Stimulated activated CD4-positive, alpha-beta T cell treated with anti-CD3 and anti-CD28 coated beads, Interleukin-4, amount 100 ng/mL, for 48 hours (primary cell): ENCODE measurements at places on chromosomes 2 and 18.

DNA sequence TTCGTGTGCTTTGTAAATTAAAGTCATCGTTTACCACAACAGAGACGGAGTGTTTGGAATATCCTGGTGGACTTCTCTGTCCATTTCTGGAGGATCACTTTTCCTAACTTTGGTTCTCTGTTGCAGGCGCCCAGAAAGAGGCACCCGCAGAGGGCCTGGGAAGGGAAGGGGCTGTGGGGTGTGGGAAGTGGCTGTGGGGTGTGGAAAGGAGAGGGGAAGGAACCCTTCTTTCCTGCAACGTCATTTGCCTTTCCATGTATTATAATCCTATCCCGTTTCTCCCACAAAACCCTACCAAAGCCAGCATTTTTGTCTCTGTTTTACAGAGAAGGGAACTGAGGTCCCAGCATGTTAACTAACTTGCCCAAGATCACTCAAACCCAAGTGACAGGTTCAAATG is 210.0 kb downstream of the KLHL29 start:
- no peak for DNase-seq

GRCh38 chr2:6183226-6183625 is 491.0 kb downstream of the SOX11 start:
- no peak for DNase-seq

GRCh38 chr2:185388226-185388625 is 350.4 kb upstream of the FSIP2 start:
- DNase-seq, result no peak

DNA sequence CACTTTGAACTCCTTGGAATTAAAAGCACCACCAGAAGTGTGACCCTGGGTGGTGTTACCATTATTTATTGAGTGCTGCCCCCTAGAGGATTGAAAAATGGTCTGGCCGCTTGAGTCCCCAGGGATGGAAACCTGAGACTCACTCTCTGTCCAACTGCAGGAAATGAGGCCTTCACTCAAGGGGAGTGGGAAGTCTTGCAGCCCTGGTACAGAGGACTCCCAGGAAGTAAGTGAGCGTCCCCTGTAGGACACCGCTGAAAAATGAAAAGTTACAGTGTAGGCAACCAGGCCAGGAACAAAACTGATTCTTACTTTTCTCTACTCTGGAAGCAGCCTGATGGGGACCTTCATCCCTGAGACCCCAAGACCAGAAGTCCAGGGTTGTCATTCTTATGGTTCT is 2.2 kb upstream of the NRP2 start:
- no peak for DNase-seq

DNA sequence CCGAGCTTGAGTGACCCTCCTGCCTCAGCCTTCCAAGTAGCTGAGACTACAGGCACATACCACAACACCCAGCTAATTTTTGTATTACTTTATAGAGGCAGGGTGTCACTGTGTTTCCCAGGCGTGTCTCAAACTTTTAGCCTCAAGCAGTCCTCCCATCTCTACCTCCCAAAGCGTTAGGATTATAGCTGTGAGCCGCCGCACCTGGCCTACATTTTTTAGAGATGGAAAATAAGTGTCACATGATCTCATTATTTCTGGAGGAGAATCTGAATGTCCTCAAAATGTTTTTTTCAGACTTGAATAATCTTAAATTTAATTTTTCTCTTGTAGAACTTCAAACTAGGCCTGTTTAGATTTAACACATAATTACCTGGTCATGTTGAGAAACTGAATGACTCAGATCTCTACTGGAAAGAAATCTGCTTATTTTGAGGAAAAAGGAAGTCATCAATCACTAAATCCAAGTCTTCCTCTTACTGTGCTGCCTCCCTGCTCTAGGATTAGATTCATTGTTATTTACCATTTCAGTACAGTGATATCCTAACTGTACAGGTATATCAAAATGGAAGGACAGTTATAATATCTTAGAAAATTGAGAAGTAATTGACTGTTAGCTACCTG is 92.4 kb downstream of the COX7A2L start:
- DNase-seq, result no peak

DNA sequence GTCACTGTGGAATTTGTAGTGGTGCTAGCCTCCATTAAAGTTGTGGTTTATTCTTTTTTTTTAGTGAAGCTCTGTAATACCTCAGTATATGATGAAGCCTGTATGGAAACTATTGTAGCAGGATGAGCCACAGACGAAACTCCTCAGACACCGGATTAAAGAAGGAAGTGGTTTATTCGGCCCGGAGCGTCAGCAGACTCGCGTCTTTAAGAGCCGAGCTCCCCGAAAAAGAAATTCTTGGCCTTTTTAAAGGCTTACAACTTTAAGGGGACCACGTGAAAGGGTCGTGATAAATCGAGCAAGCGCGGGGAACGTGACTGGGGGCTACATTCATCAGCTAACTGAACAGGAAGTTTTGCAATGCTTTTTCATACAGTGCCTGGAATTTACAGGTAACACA is 8.1 kb upstream of the CCL20 start:
- DNase-seq, result peak; percentile 11

GRCh38 chr18:40883271-40883670 is 1071.8 kb upstream of the PIK3C3 start:
- no peak for DNase-seq

DNA sequence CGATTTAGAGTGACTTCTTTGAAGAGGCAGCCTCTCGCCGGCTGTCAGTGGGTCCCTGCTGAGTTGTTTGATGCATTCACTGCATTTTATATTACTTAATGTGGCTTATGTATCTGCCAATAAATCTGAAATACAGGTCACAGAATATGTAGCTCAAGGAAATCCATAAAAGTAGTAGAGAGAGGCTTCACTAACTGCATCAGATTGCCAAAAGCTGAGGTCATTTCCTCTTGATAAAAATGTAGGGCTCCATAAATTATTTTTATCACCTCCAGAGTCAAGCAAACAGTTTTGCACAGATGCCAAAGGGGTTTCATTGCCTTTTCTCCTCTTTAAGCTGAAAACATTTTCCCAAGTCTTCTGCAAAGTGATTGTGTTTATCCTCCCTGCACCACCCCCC is 36.5 kb upstream of the CCDC93 start:
- no peak for DNase-seq

DNA sequence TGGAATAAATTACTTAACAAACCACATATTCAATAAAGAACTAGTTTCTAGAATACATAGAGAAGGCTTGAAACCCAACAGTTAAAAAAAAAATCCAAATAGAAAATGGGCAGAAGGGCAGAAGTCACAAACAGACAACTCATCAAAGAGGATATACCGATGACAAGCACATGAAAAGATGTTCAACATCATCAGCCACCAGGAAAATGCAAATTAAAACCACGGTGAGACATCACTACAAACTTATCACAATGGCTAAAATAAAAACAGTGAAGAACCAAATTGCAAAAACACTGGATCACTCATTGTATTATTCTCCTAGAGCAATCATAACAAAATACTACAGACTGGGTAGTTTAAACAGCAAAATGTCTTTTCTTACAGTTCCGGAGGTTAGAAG is 14.5 kb downstream of the SESTD1 start:
- DNase-seq, result no peak

- DNase-seq, result no peak
These were observed 48.7 kb downstream of the ACKR3 start for GRCh38 chr2:236618370-236618769.

DNA sequence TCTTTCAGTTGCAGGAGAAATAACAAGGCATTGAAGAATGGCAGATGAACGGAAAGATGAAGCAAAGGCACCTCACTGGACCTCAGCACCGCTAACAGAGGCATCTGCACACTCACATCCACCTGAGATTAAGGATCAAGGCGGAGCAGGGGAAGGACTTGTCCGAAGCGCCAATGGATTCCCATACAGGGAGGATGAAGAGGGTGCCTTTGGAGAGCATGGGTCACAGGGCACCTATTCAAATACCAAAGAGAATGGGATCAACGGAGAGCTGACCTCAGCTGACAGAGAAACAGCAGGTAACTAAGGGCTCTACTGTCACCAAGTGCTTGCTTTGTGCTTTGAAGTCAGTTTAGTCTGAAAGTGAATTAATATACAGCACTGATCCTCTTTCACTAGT is 118.5 kb upstream of the UNC80 start:
- no peak for DNase-seq

DNA sequence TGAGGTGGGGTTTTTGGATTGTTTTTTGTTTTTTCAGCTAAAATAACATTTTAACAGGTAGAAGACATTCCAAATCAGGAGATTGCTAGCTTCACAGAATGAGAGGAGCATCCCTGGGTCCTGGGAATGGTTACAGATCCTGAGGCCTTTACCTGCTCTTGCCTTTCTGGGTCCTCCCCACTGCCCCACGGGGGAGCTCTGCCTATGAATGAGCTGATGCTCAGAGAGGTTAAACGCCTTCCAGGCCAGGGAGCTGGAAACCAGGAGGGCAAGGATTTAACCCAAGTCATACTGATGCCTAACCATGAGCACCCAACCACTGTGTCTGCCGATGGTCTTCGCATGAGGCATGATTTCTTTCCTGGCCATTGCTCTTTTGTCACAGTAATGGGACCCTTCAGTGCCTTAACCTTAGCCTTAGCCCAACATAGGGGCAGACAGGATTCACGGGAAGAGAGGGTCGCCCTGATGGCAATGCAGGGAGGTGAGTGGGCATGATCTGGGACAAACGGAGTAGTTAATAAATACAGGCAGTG is 16.1 kb downstream of the MOCOS start:
- no peak for DNase-seq

DNA sequence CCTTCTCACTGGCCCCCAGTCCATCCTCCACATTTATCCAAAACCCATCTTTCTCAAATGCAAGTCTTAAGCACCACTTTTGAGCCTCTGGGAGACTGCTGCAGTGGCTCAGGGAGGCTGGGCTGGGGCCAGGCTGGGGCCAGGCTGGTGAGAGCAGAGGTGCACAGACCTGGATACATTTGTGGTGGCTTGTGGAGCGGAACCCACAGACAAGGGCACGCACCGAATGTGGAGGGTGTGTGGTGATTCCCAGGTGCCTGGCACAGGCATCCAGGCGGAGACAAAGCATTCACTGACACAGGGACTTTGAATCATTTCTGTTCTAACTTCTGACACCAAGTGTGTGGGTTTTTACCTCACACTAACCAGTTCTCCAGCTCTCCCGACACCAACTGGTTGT is 42.2 kb upstream of the MGAT4A start:
- no peak for DNase-seq

DNA sequence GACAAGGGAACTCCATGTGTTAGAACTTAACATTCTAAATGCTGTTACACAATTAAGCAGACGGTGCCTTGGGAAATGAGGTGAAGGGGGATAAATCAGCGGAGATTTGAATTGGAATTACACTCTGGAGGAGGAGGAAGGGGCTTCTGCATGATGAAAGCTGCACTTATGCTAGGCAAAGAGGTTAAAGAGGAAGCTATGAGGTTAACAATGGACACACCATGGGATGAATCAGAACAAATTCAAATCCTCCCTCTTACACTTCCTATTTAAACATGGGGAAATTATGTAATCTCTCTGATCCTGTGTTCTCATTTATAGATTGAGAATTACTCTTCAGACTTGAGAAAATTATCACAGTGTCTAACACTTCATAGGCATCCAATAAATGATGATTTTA is 121.5 kb upstream of the SIX2 start:
- no peak for DNase-seq

GRCh38 chr2:45190481-45190942 is 181.3 kb upstream of the SIX2 start:
- no peak for DNase-seq

GRCh38 chr2:235506291-235506996 is 12.6 kb downstream of the AGAP1 start:
- DNase-seq, result no peak

DNA sequence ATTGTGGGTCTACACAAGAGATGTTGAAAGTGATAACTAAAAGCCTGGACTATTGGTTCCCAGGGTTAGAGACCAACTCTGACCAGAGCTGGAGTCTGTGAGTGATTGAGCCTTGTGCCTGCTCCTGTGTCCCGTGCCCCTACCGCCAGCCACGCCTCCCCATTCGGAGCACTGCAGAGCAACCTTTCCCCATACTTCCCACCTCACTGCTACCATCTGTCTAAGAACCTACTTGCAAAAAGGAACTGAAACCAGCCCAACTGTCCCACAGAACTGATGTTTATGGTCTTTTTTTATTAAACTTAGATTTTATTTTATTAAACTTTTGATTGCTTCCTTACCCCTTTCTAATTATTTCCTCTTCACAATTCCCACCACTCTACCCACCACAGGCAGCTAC is 300.3 kb upstream of the MGAT5 start:
- no peak for DNase-seq

- DNase-seq, result no peak
These were observed 40.6 kb upstream of the MSTN start for GRCh38 chr2:190103144-190103543.

- no peak for DNase-seq
These were observed 10.6 kb downstream of the RRM2 start for GRCh38 chr2:10132996-10133647.

GRCh38 chr2:195898505-195899191 is 170.0 kb downstream of the DNAH7 start:
- no peak for DNase-seq

- no peak for DNase-seq
These were observed 6.0 kb upstream of the OTX1 start for GRCh38 chr2:63044362-63045327.

DNA sequence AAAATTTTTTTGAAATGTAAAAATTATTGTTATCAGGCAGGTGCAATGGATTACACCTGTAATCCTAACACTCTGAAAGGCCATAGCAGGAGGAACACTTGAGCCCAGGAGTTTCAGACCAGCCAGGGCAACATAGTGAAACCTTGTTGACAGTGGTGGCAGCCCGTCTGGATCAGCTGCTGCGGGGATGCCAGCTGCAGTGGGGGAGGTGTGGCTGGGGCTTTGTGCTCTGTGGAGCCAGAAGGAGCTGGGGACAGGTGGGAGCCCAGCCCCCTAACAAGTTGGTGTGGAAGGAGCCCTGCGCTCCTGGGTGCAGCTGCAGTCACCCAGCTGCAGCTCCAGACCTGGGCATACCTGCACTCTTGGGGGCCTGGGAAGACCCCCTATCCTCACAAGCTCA is 182.4 kb upstream of the MC4R start:
- no peak for DNase-seq

- DNase-seq, result no peak
These were observed 1153.3 kb upstream of the TMEFF2 start for GRCh38 chr2:193348055-193348454.

DNA sequence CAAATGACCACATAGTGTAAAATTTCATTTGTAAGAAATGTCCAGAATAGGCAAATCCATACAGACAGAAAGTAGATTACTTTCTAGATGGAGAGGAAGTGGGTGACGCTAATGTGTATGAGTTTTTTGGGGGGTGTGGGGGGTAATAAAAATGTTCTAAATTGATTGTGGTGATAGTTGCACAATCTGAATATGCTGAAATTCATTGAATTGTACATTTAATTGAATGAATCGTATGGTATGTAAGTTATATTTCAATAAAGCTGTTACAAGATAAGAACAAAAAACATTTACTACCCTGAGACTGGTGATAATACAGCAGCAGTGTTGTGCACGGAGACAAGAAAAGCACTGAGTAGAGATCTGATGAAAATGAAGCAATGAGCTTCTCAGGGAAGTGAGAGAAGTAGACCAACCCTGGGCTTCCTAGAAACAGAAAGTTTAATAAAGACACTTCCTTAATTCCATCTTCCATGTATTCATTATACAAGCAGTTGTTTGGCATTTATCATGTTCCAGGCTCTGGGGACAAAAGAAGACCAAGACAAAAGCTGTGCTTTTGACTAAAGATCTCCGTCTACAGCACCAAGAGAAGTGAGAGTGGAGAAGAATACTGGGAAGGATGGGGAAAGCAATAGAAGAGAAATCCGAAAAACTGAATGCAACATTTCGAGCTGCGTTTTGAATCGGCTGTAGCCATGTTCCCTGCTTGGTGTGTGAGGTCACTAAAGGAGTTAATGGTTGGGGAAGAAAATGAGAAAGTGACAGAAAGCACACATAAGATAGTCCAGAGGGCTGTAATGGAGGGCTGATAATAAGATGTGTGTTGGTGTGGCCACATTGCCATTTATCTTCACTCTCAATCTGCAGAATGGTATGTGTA is 1.8 kb upstream of the PDE11A start:
- no peak for DNase-seq
